ENCODE measurements at places on chromosomes 6 and 20. TPM values are rescaled to one million over a fixed set of nuclear protein-coding genes. Genes with fewer than 3 reads are reported as not detected.

ERVFRD-1 gene
- polyA plus RNA-seq: not detected

SPATA25 gene
- 2.9 TPM for polyA plus RNA-seq

PROKR2 gene
- polyA plus RNA-seq: 0.13 TPM

IL17F gene
- polyA plus RNA-seq: not detected

CALHM4 gene
- not detected for polyA plus RNA-seq

Measured in SK-N-SH (cell line).